ENCODE measurements at places on chromosomes 12 and 14.

DNA sequence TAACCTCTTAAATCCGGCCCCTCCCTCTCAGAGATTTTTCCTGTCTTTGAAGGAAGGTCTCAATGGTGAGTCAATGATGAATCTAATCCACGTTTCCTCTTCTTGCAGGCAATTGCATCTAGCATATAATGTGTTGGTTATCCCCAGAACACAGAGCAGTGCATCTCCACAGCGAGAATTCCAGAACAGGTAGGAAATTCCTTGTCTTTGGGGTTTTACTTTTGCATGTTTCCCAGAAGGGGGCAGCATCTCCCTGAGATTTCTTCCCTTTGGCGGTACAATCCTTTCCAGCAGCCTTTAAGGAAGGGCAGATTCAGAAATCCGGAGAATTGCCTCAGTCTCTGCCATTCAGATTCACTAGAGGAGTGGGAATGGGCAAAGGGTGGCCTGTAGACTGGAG lies 128.0 kb downstream of the KCNA5 start:
- DNase-seq, result no peak

GRCh38 chr14:60309867-60310552 lies 61.0 kb downstream of the PPM1A start:
- peak; percentile 74 for DNase-seq

DNA sequence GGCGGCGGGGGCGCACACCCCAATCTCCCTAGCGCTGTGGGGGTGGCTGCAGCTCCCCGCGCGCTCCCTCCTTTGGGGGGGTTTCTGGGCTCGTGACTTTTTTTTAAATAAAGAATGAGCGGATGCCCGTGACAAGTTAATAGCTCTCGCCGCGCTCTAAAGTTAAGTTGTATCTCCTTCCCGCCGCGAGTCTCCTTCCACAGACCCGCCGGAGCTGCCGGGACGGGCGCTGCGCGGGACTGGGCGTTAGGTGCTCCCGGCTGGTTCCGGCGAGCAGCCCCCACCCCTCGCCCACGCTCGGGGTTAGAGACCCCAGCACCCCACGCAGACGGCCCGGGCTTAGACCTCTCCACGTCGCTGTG lies 82.6 kb upstream of the HMGA2 start:
- no peak for DNase-seq

DNA sequence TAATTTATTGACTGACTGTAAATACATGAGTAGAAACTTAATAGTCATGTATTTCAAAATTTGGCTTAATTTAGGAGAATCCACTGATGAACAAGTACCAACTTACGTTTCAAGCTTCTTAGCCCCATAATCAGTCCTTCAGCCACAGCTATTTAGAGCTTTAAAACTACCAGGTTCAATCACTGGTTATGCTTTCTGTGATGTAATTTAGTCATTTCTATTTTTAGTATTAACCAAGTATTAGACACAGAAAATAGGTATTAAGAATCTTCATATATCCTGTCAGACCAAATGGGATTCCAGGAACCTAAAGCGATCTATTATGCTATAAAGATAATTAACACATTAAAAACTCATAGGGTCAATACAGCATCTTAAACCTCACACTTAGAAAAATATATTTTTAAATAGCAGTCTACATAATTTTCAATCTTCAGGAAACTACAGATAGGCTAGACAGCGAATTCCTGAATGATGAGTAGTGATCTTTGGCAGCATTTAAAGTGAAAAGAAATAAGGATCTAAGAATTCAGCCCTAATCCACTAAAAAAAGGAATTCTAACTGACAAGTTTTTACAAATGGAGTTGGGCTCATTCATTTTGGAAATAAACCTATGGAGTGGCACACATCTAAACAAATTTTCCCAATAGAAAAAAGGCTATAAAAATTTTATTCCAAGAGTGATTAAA lies 51.5 kb downstream of the ZC3H14 start:
- DNase-seq, result no peak

GRCh38 chr12:98149270-98149669 lies 366.1 kb upstream of the TMPO start:
- DNase-seq, result no peak

DNA sequence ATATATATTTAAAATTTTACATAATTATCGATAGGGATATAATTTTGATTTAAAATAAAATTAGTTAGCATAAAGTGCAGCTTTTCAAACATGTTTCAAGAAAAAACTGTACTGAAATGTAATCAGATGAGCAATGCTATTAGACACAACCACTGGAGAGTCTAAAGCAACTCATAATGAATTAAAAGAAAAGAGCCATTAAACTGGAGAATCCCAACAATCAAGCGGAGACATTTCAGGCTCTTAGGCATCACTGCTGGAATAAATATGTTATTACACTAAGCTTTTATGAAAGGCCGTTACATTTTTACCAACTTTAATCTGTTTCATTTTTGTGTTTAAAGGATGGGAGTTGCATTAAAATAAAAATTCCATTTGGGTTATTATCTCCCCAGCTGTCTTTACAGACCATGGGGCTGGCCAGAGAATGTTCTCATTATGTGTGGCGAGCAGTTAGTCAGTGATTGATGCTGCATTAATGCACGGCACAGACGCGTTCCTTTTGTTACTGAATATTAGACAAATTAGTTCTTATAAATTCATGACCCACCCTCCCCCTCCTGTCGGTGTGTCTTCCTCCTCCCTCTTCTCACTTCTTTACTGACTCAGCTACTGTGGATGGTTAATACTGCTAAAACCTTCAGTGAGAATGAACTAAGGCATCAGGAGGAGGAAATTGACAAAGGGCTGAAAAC lies 156.8 kb downstream of the PDZRN4 start:
- no peak for DNase-seq

DNA sequence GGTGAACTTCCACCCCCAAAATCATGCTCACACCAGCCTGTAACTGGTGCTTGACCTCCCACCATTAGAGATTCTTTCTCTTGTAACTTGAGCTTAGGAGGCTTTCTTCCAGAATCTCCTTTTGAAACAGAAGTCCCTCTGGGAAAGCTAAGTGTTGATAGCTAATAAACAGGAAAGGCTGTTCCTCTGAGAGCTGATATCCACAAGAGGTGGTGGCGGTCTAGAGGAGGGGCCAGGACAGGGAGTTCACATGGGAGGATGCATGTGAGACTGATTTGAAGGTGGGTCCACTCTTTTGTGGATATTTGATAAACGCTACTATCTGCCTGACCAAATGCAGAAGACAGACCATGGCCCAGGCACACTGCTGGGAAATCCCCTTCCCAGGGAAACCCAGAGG lies 10.2 kb upstream of the PRMT8 start:
- DNase-seq, result no peak

DNA sequence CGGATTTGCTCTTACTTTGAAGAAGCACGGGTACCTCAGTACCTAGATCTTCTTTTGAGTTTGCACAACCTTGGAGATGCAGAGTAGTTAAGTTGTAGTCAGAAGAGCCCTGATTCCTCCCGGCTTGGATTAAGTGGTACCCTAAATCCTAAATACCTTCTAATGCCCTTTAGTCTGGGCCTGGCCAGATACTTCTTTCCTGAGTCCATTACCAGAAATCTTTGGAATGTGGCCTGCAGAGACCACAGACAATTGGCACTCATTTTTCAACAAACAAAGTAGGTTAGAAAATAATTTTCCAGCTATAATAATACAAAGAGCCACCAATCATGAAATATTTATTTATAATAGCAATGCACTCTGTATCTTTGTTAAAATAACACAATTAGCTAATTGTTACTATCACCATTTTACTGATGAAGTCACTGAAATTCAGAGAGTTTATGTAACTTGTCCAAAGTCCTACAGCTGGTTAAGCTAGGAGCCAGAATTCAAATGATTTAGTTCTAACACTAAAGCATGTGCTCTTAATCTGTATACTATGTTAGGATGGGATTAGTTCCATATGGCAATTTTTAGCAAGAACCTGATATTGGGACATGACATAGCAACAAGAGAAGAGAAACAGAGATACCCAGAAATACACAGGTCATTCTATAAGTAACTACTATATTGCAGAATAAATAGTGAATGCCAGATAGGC lies 132.1 kb upstream of the PDZRN4 start:
- no peak for DNase-seq

- no peak for DNase-seq
These were observed 221.5 kb downstream of the KCNC2 start for GRCh38 chr12:74988156-74988555.

DNA sequence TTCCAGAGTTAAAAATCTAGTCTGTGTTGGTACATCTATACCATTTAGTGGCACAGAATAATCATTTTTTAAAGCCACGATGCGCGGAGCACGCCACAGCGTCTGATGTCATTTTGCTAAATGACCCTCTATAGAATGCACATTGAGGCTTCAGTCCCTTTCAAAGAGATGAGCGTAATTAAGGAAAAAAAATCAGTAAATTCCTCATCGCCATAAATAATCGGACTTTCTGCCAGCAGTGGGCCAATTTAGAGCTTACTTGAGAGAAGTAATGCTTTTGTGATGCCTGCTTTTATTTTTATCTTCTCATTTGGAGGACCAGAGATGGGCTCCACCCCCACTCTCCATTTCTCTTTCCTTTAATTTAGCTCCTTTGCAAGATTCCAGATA lies 4.0 kb downstream of the ASCL1 start:
- no peak for DNase-seq

DNA sequence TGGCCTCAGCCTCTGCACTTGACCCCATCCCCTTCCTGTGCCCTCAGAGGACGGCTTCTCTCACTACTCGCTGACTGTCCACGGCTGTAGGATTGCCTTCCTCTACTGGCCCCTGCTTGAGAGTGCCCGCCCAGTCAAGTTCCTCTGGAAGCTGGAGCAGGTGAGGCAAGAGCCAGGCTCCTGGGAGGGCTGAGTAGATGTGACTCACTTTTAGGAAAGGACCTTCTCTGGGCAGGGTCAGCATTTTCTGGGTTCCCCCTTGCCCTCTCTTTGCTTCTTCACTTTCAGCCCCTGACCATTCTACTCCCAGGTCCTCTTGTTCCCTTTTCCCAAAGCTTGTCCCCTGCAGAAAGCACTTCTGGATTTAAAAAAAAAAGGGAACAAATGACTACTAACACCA lies 7.7 kb downstream of the CLSTN3 start:
- no peak for DNase-seq

- no peak for DNase-seq
These were observed 5.5 kb downstream of the C12orf56 start for GRCh38 chr12:64385019-64385418.

DNA sequence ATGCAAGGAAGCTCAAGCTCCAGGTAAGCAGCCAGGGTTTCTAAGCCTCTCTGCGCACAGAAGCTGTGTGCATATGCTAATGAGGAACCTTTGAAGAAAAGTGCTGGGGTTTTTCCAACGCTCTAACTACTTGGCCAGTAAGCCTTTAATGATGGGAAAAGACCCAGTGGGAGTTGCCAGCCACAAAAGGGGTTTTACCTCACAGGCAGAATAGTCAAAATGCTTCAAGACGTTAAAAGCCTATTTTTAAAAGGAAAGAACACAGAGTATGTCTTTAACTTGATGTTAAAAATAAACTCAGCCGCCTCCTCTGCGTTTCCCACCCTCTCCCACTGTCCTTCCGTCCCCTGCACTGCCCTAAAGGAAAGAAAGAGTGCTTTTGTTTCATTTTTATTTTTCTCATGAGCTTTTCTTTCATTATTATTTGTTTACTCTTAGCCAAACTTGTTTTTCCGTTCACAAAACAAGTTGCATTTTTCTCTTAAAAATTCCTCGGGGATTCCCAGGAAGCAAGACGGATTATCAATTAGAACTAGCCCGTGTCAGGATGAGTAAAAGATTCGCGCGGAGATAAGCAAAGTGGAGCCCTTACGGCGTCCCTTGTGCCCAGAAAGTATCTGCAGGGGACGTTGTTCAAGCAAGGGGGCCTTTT lies 209.8 kb upstream of the NUDT4 start:
- DNase-seq, result peak; percentile 40

GRCh38 chr12:131983026-131983425 lies 33.3 kb downstream of the EP400 start:
- no peak for DNase-seq

- no peak for DNase-seq
These were observed 94.5 kb downstream of the DNAI7 start for GRCh38 chr12:25100194-25101091.

- DNase-seq, result no peak
These were observed 326.7 kb downstream of the SLC6A15 start for GRCh38 chr12:84585776-84586395.

- no peak for DNase-seq
These were observed 79.7 kb downstream of the KICS2 start for GRCh38 chr12:64142382-64142781.

DNA sequence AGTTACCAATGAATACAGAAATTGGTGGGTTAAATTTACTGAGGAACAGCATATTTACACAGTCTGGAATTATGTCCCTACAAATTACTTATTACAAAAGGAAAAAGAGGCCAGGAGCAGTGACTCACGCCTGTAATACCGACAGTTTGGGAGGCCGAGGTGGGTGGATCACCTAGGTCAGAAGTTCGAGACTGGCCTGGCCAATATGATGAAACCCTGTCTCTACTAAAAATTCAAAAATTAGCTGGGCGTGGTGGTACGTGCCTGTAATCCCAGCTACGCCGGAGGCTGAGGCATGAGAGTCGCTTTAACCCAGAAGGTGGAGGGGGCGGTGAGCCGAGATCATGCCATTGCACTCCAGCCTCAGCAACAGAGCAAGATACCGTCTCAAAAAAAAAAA lies 52.6 kb downstream of the HECTD1 start:
- no peak for DNase-seq

DNA sequence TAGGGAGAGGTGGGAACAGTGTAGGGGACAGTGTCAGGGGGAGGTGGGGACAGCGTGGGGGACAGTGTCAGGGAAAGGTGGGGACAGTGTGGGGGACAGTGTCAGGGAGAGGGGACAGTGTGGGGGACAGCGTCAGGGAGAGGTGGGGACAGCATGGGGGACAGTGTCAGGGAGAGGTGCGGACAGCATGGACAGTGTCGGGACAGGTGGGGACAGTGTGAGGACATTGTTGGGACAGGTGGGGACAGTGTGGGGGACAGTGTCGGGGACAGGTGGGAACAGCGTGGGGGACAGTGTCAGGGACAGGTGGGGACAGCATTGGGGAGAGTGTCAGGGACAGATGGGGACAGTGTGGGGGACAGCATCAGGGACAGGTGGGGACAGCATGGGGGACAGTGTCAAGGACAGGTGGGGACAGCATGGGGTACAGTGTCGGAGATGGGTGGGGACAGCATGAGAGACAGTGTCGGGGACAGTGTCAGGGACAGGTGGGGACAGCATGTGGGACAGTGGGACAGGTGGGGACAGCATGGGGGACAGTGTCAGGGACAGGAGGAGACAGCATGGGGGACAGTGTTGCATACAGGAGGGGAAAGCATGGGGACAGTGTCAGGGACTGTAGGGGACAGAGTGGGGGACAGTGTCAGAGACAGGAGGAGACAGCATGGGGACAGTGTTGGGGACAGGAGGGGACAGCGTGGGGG lies 139.0 kb downstream of the TMEM121 start:
- DNase-seq, result no peak

DNA sequence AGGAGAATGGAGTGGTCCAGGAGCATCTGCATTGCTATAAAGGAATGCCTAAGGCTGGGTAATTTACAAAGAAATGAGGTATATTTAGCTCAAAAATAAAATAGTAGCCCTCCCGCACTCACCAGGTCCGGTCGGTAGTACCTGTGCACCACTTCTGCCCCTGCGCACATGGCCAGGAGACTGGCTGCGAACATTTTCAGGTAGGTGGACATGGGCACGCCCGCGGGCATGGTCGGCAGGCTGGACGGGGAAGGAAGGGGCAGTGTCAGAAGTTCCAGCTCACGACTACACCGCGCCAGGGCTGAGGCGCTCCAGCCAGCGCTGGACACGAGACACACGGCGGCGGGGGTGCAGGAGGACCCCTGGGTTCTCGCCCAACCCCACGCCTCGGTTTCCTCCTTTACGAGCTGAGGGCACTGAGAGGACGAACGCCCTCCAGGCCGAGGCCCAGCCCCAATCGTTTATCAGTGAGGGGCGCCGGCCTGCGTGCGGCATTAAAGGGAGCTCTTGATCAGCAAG lies 9.1 kb upstream of the TDG start:
- peak; percentile 39 for DNase-seq

Data from NCI-H526 treated with DMSO at 0.1 percent for 48 hours (cell line).